ENCODE measurements at places on chromosomes 2 and 18. TPM values are rescaled to one million over a fixed set of nuclear protein-coding genes. Genes with fewer than 3 reads are reported as not detected.

DNA sequence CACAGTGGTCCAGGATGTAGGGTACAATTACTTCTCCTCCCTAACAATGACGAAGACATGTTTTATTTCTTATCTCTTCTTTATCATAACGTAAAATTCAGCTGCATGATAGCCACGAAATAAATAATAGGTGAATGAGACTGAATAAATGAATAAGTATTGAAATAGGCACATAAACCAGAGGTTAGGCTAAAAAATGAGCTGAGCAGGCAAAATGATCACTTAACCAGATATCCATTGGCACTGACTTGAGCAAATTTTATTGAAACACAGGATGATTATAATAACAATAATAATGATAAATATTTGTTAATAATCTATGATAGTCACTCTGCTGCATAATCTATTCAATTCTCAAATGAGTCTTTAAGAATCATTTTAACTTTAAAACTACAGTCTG is 506.9 kb upstream of the ZNF804A start:
- no peak for DNase-seq

Gene ANKRD62
- not detected for total RNA-seq

GRCh38 chr18:8507915-8508705 is 101.1 kb upstream of the RAB12 start:
- DNase-seq: peak; percentile 17

Gene GCG
- total RNA-seq: not detected

DNA sequence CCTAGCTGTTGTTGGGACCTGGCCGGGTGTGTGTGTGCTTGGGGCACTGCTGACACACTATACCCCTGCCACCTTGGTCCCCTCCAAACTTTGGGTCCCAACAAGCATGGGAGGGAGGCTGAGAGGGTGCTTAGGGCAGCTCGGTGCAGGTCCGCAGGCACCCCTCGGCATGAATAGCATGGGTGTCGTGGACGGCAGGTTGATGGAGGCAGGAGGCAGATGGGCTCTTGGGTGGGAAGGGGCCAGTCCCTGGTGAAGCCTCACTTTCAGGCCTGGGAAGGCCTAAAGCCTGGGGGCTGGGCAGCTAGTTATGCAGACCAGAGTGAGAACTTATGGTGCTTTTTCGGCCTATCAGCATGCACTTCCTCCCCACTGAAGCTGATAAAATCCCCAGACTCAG is 164.2 kb downstream of the CDH19 start:
- DNase-seq: no peak
